ENCODE measurements at places on chromosomes 13 and 19.

DNA sequence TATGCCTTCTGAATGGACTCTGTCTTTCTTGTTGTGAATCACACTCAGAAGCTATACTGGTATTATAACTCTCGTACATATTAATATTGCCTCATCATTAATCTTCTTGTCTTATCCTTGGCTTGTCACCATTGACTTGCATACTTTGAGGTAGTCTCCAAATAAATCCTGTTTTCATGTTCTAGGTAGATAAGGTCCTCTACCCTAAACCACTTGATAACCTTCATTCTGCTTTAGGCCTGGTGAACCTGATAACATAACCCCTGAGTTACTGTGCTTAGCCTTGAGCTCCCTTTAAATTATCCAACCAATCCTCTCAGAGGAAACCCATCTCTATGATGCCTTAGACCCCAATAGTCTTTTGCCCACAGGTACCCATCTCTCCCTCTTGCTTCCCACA is 1162.3 kb downstream of the SLITRK1 start:
- no peak for DNase-seq

- no peak for DNase-seq
Observed at GRCh38 chr19:4501691-4502090, 16.6 kb downstream of the PLIN4 start.

- DNase-seq = no peak
Observed at GRCh38 chr13:101267656-101268055, 148.7 kb downstream of the NALCN start.

GRCh38 chr13:23618341-23618740 is 48.1 kb downstream of the TNFRSF19 start:
- no peak for DNase-seq

DNA sequence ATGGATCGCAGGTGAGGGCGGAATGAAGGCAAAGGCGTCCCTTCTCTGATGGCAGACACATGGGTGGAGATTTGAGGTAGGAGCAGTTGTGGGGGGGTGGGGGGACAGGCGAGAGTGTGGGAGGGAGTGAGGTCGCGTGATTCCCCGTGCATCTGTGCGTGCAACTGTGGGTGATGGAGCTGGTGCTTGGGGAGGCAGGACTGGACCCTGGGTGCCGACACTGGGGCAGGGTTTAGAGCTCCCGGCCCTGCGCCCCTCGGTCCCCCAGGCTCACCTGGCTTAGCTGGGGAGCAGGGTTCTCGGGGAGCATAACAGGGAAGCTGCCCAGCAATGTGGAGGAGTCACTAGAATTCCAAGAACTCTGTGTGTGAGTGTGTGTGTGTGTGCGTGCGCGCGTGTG is 3.4 kb downstream of the TMPRSS9 start:
- DNase-seq = peak; percentile 38

- no peak for DNase-seq
Observed at GRCh38 chr19:54387991-54388801, 23.5 kb upstream of the LAIR1 start.

DNA sequence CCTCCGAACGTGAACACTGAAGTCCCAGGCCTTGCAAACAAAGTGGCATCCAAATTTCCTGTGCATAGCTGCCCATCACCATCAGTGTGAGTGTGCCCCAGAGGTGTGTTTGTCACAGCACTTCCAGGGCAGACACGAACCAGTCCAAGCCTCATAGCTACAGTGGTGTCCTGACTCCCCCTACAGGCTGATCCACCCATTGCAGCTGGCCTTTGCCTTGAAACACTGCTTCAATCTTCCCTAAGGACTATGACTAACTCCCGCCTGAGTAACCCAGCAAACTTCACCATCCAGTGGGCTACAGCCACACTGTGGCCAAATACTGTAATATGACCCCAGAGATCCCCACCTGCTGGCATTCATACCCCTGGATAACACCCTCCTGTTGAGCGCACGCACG is 3.9 kb downstream of the ZNF266 start:
- DNase-seq = peak; percentile 58

GRCh38 chr19:14404312-14404711 is 14.8 kb downstream of the DDX39A start:
- DNase-seq = no peak

DNA sequence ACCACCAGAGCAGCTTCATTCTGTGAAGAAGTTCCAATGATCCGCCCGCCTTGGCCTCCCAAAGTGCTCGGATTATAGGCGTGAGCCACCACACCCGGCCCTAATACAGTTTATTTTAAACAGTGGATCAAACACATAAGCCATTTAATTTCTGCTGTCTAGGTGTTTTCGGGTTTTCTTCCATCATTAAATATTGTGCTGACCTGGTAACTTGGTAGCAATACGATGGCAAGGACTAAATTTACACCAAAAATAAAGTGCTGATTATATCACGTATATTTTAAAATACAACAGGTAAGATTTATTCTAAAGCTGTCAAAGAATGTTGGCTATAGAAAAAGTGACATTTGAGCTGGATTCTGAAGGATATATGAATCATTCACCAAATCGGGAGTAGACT is 1.3 kb downstream of the MED4 start:
- DNase-seq = no peak

- no peak for DNase-seq
Observed at GRCh38 chr13:98103942-98104880, 38.7 kb upstream of the FARP1 start.

- no peak for DNase-seq
Observed at GRCh38 chr19:58182577-58182988, 278 bp upstream of the ZNF274 start.

GRCh38 chr13:45055902-45056648 is 64.2 kb upstream of the GTF2F2 start:
- peak; percentile 57 for DNase-seq

Measured in neural progenitor cell (in vitro differentiated cells).